ENCODE measurements at places on chromosomes 13 and 19.

- DNase-seq: no peak
Measured at GRCh38 chr19:55540619-55541018, 3.7 kb upstream of the SBK2 start.

GRCh38 chr19:38945562-38946228 is 15.0 kb downstream of the MRPS12 start:
- no peak for DNase-seq

GRCh38 chr13:110583178-110583865 is 21.8 kb upstream of the RAB20 start:
- no peak for DNase-seq

DNA sequence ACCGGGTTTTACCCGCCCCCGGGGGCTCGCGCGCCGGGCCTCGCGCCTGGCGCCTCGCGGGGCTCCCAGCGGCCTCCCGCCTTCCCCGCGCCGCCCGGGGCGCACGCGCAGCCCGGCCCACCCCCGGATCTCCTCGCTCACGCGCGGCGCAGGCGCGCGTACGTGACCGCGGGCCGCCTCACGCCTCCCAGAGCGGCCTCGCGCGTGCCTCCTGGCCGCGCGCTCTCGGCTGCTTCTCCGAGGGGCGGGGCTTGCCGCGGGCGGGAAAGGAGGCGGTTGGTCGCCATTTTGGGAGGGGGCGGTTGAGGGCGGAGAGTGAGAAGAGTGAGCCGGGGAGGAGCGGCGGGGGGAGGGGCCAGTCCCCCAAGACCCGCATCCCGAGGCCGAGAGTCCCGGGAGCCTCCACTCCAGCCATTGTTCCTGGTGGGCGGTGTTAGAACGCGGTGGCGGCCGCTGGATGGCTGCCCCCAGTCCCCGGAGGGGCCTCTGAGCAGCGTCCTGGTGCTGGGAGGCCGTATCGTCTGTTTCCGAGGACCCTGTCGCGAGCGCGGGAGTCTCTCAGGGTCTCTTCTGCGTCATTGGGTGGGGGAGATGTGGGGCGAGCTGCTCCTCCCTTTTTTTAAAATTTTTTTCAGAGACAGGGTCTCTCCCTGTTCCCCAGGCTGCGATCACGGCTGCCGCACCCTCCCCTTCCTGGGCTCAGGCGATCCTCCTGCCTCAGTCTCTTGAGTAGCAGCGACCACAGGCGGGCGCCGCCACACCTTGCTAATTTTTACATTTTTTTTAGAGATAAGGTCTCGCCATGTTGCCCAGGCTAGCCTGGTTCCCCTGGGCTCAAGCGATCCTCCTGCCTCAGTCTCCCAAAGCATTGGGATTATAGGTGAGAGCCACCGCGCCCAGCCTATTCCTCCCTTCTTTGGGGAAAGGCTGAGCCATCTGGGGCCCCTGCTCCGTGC is at the start of gene ZNF541:
TSS of gene ZNF541 (minus strand) at position 78 of the 956 bp plus-strand sequence. CDS start 17,292 bp downstream, outside the sequence.
- no peak for DNase-seq

DNA sequence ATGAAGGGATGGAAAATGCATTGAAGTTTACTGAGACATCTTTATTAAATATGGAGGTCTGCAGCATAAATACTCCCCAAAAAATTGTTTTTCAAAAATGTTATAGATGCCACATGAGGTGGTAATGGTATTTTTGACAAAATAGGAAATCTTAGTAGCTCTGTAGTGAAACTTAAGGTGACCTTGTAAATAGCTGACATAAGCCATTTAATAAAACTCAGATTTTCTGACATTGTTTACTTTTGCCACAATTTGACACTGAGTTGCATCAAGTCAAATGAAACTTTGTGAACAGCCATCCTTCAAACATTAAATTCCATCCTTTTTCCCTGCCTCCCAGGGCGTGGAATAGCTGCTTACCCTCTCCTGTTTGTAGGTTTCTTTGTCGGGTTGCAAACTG is 953.1 kb downstream of the PCDH17 start:
- no peak for DNase-seq

DNA sequence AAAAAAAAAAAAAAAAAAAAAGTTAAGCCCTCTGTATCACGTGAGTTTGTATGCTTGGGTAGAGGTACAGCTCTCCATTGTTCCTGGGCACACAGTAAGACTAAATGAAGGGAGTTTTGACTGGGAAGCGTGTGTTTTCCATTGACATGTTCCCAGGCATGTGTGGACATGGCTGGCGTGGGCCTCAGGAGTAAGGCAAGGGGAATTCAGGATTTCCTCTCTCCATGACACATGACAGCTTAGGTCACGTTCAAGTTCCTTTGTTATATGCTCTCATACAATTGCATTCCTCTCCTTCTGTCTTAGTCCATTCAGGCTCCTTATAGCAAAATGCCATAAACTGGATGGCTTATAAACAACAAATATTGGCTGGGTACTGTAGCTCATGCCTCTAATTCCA is 17.1 kb upstream of the MAP3K10 start:
- no peak for DNase-seq

- no peak for DNase-seq
Measured at GRCh38 chr13:99516153-99516929, 15.1 kb downstream of the TM9SF2 start.

GRCh38 chr13:103328899-103329298 is 262.7 kb upstream of the SLC10A2 start:
- DNase-seq: no peak

DNA sequence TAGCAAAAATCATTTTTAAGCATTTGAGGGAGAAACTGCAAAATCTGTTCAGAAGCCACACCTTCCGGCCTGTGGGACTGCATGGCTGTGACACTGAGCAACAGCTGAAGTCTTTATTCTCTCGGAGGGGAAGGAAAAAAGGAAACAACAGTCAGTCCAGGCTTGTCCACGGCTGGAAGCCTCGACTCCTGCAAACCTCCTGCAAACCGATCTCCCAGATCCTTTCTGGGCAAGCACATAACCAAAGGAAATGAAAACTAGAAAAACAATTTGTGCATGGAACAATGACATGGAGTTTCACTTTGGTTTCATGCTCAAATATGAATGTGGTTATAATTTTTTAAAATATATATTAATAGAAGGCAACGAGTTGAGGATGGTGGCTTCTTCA is 1.0 kb downstream of the COL4A1 start:
- no peak for DNase-seq

GRCh38 chr19:1264801-1265614 is 4.1 kb upstream of the CIRBP start:
- DNase-seq: no peak

DNA sequence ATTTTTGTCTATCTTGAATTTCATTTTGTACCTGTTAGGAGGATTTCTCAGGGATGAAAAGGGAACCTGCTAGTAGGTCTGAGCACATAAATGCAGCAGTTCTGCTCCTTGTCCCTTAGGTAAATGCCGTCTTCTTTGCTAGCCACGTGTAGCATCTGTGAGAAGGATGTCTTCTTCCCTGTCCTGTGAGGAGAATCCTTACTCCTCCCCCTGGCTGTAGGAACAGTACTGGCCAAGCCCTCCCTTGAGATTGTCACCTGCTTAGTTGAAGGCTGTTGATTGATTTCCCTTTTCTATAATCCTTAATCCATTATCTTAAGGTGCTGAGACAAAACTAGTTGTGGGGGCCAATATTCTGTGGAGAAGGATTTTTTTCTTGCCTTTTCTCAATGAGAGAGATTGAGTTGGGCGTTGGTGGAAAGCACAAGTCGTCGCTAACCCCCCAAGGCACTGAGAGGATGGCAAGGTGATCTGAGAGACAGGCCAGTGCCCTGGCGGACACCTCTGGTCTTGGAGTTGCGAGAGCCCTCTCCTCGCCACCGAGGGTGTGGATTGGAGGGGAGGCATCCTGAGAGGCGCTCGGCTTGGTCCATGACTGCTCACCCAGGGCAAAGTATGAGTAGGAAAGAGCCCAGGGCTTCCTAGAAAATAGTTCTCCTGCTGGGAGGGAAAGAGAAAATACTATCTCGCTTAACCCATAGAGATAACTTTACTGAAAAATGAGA is 216.7 kb downstream of the ATP8A2 start:
- DNase-seq: no peak

DNA sequence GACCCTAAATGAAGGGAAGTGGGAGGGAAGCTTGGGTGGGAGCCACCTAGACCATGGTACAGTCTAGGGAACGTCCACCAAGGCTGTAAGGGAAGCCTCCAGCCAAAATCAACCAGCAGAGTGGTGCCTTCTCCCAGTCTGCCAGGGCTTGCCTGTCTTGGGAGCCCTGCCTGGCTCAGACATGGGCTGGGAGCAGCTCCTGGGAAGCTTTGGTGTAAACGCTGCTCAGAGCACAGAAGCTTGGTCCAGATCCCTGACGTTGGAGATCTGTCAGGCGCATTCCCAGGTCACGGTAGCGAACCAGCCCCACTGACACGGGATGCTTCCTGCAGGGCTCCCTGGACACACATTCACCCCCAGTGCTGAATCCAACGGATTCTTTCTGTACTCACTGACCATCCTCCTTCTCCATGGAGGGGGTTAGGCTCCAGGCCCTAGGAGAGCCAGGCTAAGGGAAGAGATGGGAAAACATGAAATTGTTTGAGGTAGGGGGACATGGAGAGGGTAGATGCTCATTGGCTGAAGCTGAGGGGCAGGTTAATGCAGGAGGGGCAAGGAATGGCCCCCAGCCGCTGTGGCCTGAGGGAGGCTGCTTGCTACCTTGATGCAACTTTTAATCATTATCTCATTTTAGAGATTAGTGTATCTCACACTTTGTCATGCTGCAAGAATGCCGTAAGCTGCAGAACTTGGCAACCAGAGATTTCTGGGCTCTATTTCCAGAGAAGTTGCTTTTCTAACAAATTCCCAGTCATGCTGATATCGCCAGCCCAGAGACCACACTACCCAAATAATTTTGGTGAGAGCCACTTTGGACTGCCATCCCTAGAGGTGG is 195.8 kb downstream of the UQCRFS1 start:
- DNase-seq: no peak

GRCh38 chr13:89763005-89763404 is 1584.5 kb upstream of the MIR17HG start:
- DNase-seq: no peak

GRCh38 chr13:40653527-40654318 is 12.7 kb downstream of the FOXO1 start:
- DNase-seq: no peak

GRCh38 chr13:73933795-73934194 is 200.4 kb downstream of the KLF12 start:
- no peak for DNase-seq

DNA sequence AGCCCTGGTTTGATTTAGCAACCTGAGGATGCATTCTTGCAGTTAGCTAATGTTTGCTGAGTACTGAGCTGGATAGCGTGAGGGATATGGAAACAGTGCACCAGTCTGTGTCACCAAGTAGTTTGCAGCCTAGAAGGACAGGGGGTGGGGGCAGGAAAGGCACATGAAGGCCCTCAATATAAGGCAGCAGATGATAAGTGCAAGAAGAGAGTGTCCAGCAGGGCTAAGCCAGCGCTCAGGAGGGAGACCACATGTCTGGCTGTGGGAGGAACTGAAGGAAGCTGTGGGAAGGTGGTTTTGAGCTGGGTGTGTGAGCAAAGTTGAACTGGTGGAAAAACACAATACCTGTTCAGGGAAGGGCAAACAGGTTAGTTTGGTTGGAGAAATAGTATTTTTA is 1.7 kb downstream of the CXCL17 start:
- no peak for DNase-seq

DNA sequence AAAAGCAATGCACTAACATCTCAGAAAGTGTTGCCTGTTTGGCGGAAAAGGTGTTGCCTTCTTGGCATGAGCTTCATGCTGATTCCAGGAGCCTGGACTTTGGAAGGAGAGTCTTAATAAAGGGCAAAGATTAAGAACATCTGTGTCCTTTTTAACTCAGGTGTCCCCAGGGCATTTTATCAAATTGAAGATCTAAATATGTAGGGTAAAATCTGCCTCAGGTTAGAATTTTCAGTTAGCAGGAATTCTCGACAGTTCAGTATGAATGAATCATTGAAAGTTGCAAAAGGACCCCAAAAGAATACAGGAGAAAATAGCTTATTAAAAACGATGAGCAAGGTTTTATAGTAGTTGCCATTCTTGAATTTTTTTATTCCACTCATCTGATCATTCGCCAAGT is 325.2 kb downstream of the SUCLA2 start:
- no peak for DNase-seq

DNA sequence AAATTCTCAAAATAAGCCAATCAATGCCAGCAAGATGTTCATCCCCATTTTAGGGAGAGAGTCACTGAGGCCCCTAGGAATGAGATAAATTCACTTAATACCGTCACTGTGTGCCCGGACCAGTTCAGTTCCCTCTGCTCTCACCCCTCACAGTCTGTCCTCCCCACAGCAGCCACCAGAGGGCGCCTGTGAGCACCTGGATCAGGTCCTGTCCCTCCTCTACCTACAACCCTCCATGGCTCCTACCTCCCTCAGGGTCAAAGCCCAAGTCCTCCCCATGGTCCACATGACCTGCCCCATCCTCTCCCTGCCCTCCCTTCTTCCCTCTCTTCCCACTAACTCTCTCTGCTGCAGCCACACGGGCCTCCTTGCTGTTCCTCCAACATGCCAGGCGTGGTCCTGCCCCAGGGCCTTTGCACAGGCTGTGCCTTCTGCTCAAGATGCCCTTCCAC is 42.0 kb upstream of the NFIC start:
- no peak for DNase-seq

GRCh38 chr19:38583219-38583984 is 34.4 kb downstream of the MAP4K1 start:
- DNase-seq: no peak

- no peak for DNase-seq
Measured at GRCh38 chr13:56850852-56851251, 289.9 kb upstream of the PRR20A start.

- DNase-seq: no peak
Measured at GRCh38 chr13:106616729-106617128, 48.8 kb upstream of the ARGLU1 start.

- no peak for DNase-seq
Measured at GRCh38 chr13:79389026-79389425, 17.0 kb downstream of the RBM26 start.

DNA sequence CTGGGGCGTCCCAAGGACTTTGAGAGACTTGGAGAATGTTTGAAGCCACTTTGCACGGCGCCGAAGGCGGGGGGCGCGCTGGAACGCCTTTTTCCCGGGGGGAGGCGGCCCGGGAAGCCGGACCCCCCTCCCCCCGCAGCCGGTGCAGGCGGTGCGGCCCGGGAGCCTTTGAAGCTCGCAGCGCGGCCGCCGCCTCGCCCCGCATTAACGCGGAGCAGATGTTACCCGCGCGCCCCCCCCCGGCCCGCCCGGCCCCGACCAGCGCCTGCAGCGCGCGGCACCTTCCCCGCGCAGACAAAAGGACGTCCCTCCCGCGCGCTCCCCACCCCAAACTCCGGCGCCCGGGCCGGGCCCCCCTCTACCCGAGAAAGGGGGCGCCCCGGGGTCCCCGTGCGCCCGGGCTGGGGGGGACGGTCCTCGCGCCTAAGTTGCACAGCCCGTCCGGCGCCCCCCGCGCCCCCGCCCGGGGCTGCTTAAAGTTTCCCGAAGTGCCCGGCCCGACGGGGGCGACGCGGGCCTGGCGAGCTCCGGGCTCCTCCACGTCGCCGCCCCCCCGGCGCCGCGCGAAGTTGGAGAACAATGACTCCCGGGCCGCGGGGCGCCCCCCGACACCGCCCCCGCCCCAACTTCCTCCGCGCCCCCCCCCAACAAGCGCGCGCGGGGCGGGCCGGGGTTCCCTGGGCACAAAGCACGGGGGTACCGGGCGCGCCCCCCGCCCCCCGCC is 685 bp downstream of the TCF3 start:
- no peak for DNase-seq

GRCh38 chr13:97388373-97388772 is 45.6 kb upstream of the RAP2A start:
- no peak for DNase-seq

- DNase-seq: no peak
Measured at GRCh38 chr19:2387367-2388288, 27.6 kb downstream of the TMPRSS9 start.

Measured in SK-N-MC (cell line).